ENCODE measurements at places on chromosomes 7 and 10.

DNA sequence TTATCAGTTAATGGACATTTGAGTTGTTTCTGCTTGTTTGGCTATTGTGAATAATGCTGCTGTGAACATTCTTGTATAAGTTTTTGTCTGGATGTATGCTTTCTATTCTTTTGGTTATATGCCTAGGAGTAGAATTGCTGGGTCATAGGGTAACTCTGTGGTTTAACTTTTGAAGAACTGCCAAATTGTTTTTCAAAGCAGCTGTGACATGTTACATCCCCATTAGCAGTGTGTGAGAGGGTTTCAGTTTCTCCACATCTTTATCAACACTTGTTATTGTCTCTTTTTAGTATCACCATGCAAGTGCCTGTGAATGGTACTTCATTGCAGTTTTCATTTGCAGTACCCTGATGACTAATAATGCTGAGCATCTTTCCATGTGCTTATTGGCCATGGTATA lies 2.1 kb upstream of the NDUFB8 start:
- DNase-seq, result no peak

DNA sequence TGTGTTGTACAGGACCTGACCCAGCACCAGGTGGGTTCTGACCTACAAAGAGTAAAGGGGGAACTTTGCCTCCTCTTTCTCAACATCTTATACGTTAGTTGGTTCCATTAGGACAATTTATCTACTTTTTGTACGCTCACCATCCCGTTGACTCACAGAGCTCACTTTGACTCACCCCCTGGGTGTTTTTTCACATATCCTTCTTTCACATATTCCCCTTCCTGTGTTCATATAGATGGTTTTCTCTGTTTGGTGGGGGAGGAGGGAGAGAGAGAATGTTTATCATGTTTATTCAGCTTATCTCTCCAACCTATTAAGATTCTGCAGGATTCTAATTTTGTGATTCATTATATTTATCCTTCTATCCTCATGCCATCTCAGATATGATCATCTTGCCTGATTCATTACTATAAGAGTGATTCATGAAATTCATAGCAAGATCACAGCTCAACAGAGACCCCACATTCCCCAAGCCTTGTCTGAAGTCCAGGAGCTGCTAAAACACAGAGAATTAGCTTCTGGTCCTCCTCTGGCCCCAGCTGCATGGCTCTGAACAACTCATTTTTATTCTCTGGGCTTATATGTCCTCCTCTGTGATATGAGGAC lies 37.2 kb downstream of the PRSS2 start:
- no peak for DNase-seq

- DNase-seq, result no peak
Measured at GRCh38 chr7:41809116-41809515, 106.2 kb upstream of the INHBA start.

DNA sequence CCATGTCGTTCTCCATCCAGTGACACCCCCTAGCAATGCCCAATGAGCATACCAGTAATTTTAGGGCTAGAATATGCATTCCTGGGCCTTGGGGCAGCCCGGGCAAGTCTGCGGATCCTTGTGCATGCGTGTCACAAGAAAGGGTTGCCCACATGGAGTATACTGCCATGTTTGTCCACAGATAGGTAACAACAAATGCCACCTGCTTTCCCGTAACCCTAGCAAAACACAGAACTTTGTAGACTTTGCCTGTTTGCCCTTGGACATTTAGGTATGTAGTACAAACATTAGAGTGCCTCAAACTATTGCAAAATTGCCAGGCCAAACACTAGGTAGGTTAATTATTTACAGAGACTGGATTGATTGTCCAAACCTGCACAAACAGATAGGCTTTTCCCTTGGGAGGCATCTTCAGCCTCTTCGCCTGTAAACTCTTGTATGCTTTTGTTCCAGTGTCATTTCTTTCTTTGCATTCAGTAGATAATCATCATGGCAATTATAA lies 117.0 kb downstream of the ADCY1 start:
- DNase-seq, result no peak

DNA sequence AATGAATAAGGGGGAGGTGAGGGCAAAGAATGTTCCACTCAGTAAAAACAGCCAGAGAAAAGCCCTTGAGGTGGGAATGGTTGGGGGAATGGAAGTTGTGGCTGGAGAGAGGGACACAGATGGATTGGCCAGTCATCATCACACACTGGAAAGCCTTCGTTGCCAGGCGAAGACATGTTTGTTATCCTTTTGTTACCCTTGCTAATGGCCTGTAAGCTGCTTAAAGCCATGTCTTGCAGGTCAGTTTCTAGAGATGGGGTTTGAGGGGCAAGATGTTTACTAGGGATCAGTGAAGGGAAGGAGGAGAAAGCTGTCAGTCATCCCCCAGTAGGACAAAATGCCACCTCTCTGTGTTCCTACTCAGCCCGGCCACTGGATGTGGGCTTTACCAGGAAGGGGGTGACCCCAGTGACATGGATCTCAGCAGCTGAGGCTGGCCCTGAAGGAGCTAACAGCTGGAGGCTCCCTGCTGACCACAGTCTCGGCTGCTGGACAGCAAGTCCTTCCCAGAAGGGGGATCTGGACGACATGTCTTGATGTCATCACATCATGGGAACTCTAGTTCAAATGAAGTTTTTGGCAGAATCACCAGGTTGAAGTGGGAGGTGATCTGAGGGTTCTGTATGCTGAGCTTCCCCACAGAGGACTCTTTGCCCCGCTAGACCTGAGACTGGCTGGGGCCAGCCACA lies 66.2 kb downstream of the TBXAS1 start:
- DNase-seq, result no peak

GRCh38 chr10:116836902-116837523 lies 12.3 kb upstream of the ENO4 start:
- DNase-seq, result no peak

- DNase-seq, result no peak
Measured at GRCh38 chr7:129519464-129519863, 17.1 kb downstream of the SMKR1 start.

DNA sequence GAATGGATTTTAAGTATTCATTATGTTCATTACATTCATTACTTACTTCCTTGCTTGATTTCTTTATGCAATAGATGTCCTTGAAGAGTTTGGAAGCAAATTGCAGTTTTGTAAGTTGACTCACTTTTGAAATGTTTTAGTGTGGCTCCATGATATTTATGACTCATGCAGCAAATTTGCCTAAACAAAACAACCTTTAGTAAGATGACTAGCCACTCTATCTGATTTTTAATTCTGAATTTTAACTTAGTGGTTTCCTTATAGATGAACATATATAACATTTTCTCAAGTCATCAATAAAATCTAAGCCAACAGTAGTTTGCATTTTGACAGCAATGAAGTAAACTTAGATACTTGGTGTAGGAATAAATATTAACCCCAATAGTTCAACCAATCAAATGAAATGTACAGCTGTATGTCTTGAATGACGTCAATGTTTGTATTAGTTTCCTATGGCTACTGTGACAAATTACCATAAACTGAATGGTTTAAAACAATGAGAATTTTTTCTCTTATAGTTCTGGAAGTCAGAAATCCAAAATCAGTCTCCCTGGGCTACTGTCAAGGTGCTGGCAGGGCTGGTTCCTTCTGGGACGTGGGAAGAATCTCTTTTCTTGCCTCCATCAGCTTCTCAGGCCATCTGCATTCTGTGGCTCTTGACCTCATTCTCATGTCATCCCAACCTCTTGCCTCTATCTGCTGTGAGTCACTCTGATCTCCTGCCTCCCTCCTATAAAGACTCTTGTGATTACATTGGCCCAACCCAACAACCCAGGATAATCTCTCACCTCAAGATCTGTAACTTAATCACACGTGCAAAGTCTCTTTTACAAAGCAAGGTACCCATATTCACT lies 73.4 kb downstream of the AHR start:
- DNase-seq, result no peak
